Activated CD8-positive, alpha-beta T cell treated with anti-CD3 and anti-CD28 coated beads for 36 hours (primary cell): ENCODE measurements at places on chromosomes 11 and 22. TPM values are rescaled to one million over a fixed set of nuclear protein-coding genes. Genes with fewer than 3 reads are reported as not detected.

Gene ACO2
- total RNA-seq, result 97.7 TPM

Gene RIMBP3B
- total RNA-seq, result 0.16 TPM

Gene ANO1
- total RNA-seq, result not detected

Gene QSER1
- total RNA-seq, result 11.2 TPM

Gene KDM2A
- total RNA-seq, result 88.1 TPM

Gene NCAPD3
- 98.4 TPM for total RNA-seq

Gene PTGDR2
- 0.38 TPM for total RNA-seq

Gene TCN1
- not detected for total RNA-seq

Gene DENND5A
- total RNA-seq, result 40.6 TPM

Gene GSTT4
- total RNA-seq, result not detected

Gene C1QTNF4
- 0.18 TPM for total RNA-seq

GRCh38 chr22:17085277-17086181, 729 bp downstream of the IL17RA start:
- peak; percentile 39 for DNase-seq
- peak overlapping the region; percentile 85 for H3K27ac ChIP-seq
- peaks cover 49% of the 10 kb centered on the region for H3K4me1 ChIP-seq
- peaks cover 4% of the 10 kb centered on the region for H3K36me3 ChIP-seq
- H3K4me3 ChIP-seq, result peak overlapping the region; percentile 81
- H3K27me3 ChIP-seq, result no peaks in the 10 kb centered on the region

GRCh38 chr11:93059117-93059957, 89.9 kb downstream of the MTNR1B start:
- no peak for DNase-seq
- H3K27me3 ChIP-seq, result peaks cover 5% of the 10 kb centered on the region
- no peak overlapping the region for H3K4me3 ChIP-seq
- H3K27ac ChIP-seq, result no peak overlapping the region
- peaks cover 4% of the 10 kb centered on the region for H3K4me1 ChIP-seq

DNA sequence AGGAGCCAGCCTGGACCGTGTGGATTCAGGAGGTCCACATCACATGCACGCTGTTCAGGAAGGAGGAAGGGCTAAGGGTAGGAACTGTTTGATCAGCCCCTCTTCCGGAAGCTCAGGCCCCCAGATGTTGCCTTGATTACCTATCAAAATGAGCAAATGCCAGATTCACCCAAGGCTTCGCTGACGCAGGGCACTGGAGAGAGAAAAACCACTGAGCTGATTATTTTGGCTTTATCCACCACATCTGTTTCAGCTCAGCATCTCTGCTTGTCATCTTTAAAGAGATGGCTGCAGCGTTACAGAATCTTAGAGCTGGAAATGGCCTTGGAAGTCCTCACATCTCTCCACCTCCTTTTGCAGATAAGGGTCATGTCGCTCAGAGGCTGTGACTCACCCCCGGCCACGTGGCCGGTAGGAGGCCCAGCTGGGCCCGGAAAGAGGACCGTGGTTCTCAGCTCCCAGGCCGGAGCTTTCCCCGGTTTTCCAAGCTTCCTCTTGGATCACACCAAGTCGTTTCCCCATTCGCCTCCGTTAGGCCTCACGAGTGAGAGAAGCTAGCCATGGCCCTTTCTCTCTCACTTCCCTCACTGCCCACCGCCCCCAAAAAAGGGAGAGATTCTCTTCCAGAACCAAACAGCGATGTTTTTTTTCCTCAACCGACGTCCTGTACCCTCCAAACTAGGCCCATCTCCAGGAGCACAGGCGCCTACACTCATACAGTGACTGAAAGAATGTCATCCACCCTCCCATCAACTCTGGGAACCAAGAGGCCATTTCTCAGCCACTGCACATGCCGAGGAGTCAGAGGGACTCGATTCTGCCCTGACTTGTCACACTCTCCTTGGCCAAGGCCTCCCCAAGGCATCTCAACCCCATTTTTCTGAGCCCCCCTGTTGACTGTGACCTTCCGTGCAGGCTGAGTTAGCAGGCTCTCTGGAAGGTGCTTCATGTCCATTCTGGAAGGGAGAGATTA, 37.6 kb downstream of the LIF start:
- DNase-seq, result peak; percentile 28
- no peaks in the 10 kb centered on the region for H3K36me3 ChIP-seq
- H3K27me3 ChIP-seq, result no peaks in the 10 kb centered on the region
- no peak overlapping the region for H3K27ac ChIP-seq
- peaks cover 20% of the 10 kb centered on the region for H3K4me1 ChIP-seq

DNA sequence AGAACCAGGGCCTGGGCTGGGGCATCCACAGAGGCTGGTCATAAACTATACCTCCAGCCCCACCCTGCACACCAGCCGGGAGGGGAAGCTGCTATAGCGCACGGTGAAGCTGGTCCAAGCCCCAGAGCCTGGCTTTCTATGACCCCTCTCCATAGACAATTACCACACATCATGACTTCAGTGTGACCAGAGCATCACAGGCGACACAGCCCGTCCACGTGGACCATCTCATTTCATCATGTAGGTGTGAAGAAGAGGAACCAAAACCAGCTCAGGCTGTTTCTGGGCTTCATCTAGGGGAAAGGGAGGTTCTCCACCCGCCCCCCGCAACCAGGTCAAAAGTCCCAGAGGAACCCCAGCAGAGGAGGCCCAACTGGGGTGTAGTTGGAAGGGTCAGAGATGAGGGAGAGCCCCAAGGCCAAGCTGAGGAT, 3.0 kb downstream of the CXCR5 start:
- DNase-seq, result no peak
- H3K4me1 ChIP-seq, result peaks cover 60% of the 10 kb centered on the region
- H3K36me3 ChIP-seq, result no peaks in the 10 kb centered on the region
- H3K27ac ChIP-seq, result no peak overlapping the region

GRCh38 chr11:84224042-84224441, 937.9 kb upstream of the CCDC90B start:
- no peak overlapping the region for H3K4me3 ChIP-seq
- DNase-seq, result no peak
- no peak overlapping the region for H3K27ac ChIP-seq
- H3K4me1 ChIP-seq, result no peaks in the 10 kb centered on the region
- no peaks in the 10 kb centered on the region for H3K36me3 ChIP-seq

DNA sequence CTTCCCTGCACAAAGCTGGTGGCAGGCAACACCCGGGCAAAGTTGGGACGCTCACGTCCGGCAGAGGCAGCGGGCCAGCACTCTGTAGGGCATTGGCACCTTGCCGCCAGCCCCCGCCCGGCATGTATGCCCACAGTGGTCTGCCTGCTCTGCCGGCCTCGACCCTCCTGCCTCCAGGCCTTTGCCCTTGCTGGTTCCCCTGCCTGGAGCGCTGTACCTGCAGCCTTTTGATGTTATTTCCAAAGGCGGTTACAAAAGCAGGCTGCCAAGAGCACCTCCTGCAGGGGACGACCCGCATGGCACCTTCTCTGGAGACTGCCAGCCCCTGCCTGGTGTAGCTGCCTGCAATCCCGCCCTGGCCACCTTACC, 56.5 kb upstream of the SHISAL1 start:
- H3K4me3 ChIP-seq, result no peak overlapping the region
- DNase-seq, result peak; percentile 16
- peaks cover 1% of the 10 kb centered on the region for H3K27me3 ChIP-seq
- H3K36me3 ChIP-seq, result no peaks in the 10 kb centered on the region
- H3K27ac ChIP-seq, result no peak overlapping the region

GRCh38 chr22:22678970-22679369, 34.6 kb downstream of the GGTLC2 start:
- peaks cover 9% of the 10 kb centered on the region for H3K27me3 ChIP-seq
- DNase-seq, result no peak
- H3K4me3 ChIP-seq, result no peak overlapping the region

GRCh38 chr11:56848141-56848809, 99.8 kb upstream of the OR9G4 start:
- H3K4me1 ChIP-seq, result no peaks in the 10 kb centered on the region
- no peak overlapping the region for H3K27ac ChIP-seq
- DNase-seq, result no peak
- no peaks in the 10 kb centered on the region for H3K27me3 ChIP-seq
- no peak overlapping the region for H3K4me3 ChIP-seq
- no peaks in the 10 kb centered on the region for H3K36me3 ChIP-seq

DNA sequence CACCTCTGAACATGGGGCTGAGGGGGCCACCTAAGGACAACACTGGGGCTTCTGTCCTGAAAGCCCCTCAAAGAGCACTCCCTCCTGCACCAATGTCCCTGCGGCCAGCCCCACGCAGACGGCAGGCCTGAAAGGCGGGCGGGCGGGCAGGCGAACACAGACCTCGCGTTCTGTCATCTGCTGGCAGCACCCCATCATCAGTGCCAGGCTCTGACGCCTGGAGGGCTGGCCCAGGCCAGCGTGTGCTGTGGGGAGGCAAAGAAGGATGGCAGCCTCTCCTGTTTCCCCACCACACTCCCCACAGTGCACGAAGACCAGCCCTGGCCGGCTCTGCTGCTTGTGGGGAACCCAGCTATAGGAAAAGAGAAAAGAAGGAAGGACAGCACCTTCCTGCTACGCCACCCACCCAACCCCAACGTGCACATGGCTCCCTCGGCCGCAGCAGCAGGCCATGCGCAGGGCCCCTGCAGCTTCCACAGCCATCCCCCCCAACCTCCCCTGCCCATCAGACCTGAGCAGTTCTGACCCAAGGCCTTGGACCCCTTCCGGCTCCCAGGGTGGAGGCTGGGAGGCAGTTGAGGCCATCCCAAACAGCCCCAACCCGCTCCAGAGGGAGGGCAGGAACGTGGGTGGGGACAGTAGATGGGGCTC, 3.5 kb downstream of the SBF1 start:
- no peak for DNase-seq
- peaks cover 75% of the 10 kb centered on the region for H3K4me1 ChIP-seq
- H3K27ac ChIP-seq, result peak overlapping the region; percentile 95
- peak overlapping the region; percentile 70 for H3K4me3 ChIP-seq
- no peaks in the 10 kb centered on the region for H3K27me3 ChIP-seq

DNA sequence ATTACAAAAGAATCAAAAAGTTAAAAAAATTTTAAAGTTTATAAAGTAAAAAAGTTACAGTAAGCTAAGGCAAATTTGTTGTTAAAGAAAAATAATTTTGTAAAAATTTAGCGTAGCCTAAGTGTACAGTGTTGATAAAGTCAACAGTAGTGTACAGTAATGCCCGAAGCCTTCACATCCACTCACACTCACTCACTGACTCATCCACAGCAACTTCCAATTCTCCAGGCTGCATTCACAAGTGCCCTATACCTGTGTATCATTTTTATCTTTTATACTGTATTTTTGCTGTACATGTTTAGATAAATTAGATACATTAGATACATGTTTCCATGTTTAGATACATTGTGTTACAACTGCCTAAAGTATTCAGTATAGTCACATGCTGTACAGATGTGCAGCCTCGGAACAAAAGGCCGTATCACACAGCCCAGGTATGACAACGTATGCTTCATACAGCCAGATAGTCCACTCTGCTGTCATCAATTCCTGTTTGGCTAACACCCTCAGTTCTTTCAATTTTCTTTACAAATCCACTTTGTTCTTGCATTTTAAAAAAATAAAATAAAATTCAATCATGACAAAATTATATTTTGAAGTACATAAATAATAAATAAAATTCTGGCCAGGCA, 80.7 kb downstream of the RBFOX2 start:
- no peaks in the 10 kb centered on the region for H3K36me3 ChIP-seq
- no peak overlapping the region for H3K27ac ChIP-seq
- no peaks in the 10 kb centered on the region for H3K4me1 ChIP-seq
- no peak for DNase-seq
- H3K27me3 ChIP-seq, result no peaks in the 10 kb centered on the region
- H3K4me3 ChIP-seq, result no peak overlapping the region

DNA sequence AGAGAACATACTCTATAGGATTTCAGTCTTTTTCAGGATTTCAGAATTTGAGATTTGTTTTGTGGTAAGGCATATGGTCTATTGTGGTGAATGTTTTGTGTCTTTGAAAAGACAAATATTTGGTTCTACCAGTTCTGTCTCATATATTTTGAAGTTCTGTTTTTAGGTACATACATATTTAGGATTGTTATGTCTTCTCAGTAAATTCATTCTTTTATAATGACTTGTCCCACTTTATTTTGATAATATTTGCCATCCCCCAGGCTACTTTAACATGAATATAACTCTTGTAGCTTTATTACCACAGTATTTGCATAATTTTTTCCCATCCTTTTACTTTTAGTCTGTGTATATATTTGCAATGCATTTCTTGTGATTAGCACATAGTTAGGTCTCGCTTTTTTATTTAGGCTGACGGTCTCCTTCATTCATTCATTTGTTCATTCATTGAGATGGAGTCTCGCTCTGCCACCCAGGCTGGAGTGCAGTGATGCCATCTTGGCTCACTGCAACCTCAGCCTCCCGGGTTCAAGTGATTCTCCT, 32.1 kb downstream of the MTMR3 start:
- no peaks in the 10 kb centered on the region for H3K27me3 ChIP-seq
- H3K27ac ChIP-seq, result no peak overlapping the region
- H3K4me1 ChIP-seq, result peaks cover 56% of the 10 kb centered on the region
- no peak for DNase-seq

GRCh38 chr11:92322225-92322624, 97.6 kb downstream of the FAT3 start:
- no peaks in the 10 kb centered on the region for H3K36me3 ChIP-seq
- no peaks in the 10 kb centered on the region for H3K4me1 ChIP-seq
- no peak for DNase-seq

DNA sequence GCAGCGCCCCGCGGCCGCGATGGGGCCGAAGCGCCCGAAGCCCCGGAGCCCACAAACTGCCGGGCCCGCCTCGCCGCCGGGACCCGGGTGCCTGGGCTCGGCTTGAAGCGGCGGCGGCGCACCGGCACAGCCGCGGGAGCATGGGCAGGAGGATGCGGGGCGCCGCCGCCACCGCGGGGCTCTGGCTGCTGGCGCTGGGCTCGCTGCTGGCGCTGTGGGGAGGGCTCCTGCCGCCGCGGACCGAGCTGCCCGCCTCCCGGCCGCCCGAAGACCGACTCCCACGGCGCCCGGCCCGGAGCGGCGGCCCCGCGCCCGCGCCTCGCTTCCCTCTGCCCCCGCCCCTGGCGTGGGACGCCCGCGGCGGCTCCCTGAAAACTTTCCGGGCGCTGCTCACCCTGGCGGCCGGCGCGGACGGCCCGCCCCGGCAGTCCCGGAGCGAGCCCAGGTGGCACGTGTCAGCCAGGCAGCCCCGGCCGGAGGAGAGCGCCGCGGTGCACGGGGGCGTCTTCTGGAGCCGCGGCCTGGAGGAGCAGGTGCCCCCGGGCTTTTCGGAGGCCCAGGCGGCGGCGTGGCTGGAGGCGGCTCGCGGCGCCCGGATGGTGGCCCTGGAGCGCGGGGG, 346 bp downstream of the FJX1 start:
- peaks cover 8% of the 10 kb centered on the region for H3K4me1 ChIP-seq
- no peak overlapping the region for H3K27ac ChIP-seq
- peaks cover 49% of the 10 kb centered on the region for H3K27me3 ChIP-seq

DNA sequence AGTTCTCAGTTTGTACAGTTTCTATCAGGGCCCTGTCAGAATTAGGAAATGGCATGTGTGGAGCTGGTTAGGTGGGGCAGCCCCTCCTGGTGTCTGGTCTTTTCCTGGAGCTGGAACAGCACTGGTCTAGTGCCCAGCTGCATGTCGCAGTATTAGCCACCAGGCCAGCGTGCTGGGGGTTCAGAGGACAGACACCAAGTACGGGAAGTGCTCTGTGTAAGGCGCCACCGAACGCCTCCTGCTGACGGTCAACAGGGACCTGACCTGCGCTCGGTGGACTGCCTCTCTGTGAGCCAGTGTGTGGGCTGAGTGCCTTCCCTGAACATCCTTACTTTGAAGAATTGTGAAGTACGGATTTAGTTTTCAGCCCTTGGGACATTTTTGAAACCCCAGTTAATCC, 33.9 kb downstream of the AP2A2 start:
- H3K27ac ChIP-seq, result no peak overlapping the region
- no peak for DNase-seq
- H3K4me3 ChIP-seq, result no peak overlapping the region
- H3K36me3 ChIP-seq, result peaks cover 11% of the 10 kb centered on the region
- no peaks in the 10 kb centered on the region for H3K27me3 ChIP-seq
